ENCODE measurements at places on chromosomes 5 and 9.

DNA sequence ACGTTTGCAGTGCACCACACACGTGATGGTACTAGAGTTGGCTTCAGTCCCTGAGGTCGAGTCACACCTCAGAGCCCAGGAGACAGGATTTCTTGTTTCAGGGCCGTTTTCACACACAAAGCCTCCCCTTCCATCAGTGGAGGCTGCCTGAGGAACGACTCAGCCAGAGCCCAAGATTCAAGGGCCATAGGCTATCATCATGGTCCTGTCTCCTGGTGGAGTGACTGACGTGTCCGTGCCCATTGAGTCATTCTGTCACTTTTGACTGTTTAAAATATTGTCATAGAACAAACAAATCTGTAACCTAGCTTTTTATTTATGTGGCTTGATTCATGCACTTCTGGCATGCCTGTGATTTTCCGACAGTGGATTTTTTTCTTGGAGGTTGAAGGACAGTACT, 28.3 kb downstream of the CAMK2A start:
- DNase-seq = peak; percentile 18

- DNase-seq = no peak
Observed at GRCh38 chr5:21688655-21689054, 1164.5 kb downstream of the CDH12 start.

DNA sequence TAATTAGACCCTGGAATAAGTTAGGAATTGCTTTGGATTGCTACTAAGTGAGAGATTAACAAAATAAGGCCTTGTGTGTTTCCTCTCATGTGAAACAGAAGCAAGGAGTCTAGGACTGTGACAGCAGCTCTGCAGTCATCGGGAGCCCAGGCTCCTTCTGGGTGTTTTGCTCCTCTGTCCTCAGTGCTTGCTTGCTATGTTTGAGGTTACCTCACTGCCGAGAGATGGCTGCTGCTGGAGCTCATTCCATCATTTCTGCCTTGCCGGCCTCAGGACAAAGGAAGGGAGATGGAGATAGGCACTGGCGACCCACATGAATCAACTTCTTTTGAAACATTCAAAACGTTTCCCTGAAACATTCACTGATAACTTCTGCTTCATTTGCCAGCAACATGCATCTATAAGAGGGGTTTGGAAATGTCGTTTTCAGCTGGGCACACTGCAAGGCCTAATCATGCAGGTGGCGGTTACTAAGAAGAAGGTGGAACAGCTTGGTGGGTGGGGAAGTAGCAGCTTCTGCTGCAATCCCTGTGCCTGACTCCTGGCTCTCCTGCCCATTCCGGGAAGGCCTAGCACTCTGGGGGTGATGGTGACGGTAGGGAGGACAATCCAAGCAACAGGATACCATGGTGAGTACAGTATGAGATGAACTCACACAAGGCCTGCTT, 77.2 kb upstream of the CD180 start:
- no peak for DNase-seq

DNA sequence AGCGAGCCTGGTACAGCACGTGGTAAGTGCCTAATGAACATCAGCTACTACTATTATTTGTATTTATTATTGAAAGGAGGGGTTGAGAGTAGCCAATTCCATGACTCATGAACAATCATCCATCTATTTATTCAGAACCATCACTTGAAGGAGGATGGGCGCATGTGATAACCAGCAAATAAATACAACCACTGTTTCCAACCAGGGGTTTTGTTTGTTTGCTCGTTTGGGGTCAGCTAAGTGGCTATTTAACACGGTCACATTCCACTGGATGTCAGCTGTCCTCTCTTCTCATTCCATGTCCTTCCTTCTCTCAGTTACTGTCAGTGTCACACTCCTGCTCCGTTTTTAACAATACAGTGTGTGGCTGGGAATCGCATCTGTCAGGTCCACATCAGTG, 8.6 kb downstream of the RAPGEF1 start:
- DNase-seq = no peak

DNA sequence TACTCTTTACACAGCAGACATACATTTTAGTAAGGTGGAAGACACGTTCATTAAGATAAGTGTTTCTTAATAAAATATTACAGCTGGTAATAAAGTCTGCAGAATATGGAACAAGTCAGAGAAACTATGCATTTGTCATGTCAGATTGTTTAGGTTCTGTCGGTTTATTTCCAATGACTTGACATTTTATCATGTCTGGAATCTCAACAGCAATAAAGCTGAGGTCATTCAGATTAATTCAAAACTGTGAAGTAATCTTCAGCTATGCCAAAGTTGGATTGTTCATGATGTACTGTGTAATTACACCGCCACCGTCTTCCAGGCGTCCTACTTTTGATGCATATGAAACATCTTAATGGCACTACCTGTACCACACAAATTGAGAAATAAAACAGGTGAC, 1032.6 kb downstream of the CDH12 start:
- DNase-seq = no peak

DNA sequence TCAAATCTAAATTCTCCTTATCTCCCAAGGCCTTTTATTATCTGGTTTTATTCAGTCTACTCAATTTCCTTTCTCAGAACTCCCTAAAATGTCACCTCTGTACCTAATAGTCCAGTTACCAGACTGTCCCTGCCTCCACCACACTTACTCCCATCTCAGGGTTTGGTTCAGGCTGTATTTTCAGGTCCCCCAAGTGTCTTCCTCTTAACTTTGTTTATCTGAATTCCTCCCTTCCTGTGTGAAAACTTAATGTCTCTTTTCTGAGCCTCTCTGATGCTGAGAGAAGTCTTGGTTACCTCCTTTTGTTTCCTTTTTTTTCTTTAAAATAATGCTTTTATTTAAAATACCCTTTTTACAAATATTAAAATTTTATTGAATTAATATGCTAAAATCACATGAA, 133.4 kb downstream of the PAM start:
- no peak for DNase-seq

GRCh38 chr5:105931881-105932421, 1738.8 kb downstream of the EFNA5 start:
- DNase-seq = no peak

- DNase-seq = no peak
Observed at GRCh38 chr9:5684101-5684500, 55.2 kb downstream of the RIC1 start.

DNA sequence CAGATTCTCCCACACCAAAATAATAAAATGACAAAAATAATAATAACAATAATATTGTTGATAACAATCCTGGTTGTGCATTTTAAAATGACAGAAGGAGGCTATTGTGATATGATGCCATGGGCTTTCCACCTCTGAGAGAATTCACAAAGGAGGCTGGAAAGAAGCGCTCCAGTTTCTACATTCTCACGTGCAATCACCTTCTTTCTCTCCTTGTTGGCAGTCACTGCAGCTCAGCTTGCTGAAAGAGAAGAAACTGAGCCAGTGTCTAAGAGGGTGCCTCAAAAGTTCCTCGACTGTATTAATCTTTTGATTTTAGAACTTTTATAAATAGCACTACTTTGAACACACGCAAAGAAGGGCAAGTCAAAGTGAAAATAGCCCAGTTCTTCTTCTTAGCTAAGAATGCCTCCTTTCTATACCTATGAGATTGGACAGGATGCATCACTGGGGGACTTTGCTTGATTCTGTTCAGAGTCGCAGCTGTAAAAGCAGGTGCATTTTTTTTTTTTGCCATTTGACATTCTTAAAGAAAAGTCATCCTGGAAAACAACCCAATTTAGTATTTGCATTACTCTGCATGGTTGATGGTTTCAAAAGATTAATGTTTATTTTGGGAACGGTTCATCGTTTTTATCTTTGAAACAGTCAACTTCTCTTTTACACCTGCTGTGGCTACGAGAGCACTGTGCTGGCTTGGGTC, 12.4 kb upstream of the SUB1 start:
- DNase-seq = no peak

GRCh38 chr9:86670536-86670935, 276.8 kb downstream of the GAS1 start:
- DNase-seq = no peak

DNA sequence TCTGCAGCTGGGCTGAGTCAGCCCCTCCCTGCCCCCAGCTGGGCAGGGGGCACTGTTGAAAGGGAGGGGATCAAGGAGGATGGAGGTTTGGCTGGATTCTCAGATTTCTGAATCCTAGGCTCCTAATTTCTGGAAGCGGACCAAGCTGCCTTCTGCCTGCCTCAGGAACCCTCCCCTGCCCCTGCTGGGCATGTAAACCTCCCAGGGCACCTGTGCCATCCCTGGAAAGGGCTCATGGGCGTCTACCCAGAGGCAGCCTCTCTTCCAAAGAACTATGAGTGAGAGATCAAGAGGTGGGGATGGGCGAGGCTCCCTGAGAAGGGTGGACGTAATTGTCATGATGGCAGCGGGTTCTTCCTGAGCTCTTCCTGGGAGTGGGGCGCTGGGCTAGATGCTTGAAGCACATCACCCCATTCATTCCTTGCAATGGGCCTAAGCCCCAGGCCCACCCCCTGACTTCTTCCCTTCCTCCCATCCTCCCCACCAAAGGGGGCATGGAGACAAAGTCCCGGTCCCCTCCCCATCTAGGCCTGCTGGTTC, 21.6 kb downstream of the CSF1R start:
- DNase-seq = no peak

DNA sequence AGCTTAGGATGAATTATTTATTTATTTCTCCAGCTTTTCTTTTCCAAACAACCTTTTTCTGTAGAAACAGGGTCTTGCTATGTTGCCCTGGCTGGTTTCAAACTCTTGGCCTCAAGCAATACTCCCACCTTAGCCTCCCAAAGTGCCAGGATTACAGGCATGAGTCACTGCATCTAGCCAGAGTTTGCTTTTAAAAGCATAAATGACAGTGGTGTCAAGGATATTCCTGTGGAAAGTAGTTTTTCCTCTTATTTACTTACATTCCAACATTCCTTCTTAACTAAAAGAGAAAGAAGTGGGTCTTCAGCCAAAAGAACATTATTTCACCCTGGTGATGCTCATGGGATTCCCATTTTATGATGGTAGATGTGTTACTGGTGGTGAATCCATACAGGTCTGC, 62.4 kb downstream of the GRIA1 start:
- no peak for DNase-seq

DNA sequence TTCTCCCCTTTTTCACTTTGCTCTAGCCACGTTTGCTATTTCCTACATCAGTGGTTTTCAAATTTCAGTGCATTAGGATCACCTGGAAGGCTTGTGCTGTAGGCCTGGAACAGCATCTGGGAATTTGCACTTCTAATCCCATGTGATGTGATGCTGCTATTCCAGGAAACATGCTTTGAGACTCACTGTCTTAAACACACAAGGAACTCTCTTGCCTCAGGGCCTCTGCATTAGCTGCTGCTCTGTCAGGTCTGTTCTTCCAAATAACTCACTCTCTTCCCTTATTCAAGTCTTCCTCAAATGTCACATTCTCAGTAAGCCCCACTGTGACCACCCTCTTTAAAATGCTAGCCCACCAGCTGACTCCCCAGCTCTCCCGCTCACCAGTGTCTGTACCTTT, 204.0 kb downstream of the DNAH5 start:
- no peak for DNase-seq

DNA sequence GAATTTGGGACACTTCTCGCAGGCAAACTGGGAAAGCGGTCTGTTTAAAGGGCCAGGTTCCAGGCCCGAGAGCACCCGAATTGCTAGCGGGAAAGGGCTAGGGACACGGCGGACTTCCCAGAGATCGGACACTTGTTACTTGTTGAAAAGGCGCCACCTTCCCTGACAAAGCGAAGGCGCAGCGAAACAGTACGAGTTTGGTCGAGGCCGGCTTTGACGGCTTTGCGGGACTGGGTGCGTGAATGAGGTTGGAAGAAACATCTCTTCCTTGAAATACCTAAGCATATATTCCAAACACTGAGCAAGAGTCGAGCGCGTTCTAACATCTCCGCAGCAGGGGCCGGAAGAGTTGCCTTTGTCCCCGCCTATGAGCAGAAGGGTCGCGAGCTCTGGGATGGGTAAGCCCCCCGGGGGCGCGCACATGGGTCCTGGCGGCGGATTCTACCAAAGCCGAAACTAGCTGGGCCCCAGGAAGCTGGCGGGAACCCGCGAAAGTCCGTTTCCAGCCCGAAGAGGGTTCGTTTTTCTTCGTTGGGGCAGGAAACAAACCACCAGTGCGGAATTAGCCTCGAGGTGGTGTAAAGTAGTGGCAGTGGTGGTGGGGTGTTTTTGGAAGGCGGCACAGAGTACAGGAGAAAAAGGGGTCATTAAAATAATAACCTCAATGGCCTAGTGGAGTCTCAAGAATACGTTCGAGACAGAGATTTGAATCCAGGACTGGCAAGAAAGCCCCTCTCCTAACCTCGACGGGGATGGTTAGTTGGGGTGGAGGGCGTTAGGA, 1.5 kb downstream of the GDNF start:
- DNase-seq = no peak

GRCh38 chr9:83185488-83186154, 122.7 kb upstream of the RASEF start:
- no peak for DNase-seq

DNA sequence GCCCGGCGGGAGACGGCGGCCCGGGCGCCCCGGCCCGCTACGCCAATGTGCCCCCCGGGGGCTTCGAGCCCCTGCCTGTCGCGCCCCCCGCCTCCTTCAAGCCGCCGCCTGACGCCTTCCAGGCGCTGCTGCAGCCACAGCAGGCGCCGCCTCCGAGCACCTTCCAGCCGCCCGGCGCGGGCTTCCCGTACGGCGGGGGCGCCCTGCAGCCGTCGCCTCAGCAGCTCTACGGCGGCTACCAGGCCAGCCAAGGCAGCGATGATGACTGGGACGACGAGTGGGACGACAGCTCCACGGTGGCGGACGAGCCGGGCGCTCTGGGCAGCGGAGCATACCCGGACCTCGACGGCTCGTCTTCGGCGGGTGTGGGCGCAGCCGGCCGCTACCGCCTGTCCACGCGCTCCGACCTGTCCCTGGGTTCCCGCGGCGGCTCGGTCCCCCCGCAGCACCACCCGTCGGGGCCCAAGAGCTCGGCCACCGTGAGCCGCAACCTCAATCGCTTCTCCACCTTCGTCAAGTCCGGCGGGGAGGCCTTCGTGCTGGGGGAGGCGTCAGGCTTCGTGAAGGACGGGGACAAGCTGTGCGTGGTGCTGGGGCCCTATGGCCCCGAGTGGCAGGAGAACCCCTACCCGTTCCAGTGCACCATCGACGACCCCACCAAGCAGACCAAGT, 723 bp downstream of the SNX18 start:
- DNase-seq = no peak

GRCh38 chr9:81171689-81172088, 517.7 kb downstream of the TLE1 start:
- no peak for DNase-seq

DNA sequence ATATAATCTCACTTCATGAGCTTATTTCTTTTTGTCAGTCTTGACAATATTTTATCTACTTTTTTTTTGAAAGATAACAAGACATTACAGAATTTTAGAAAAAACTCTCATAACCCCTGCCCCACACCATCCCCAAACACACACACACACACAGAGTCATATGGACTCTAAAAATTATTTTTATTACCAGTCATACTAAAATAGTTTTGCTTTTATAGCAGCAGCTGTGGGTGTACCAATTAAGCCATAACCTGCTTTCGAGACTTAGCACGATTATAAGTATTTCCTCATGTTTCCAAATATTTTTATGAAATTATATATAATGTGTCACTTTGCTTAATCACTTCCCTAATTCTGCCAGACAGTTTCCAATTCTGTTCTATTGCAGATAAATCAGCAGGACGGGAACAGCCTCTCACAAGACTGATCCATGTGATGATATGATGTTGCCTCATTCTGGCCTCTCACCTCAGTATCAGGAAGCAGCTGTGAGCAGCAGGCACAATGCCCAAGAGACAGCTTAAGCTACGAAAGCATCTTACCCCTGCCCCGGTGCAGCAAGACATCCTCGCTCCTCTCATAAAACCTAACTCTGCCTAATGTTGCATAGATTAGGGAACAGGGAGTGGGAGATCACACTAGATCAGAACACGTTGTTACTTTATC, 7.0 kb downstream of the PDCL start:
- no peak for DNase-seq

Data from kidney glomerular epithelial cell (primary cell).